T1000 (cell line): ENCODE measurements at places on chromosomes 1 and 21.

DNA sequence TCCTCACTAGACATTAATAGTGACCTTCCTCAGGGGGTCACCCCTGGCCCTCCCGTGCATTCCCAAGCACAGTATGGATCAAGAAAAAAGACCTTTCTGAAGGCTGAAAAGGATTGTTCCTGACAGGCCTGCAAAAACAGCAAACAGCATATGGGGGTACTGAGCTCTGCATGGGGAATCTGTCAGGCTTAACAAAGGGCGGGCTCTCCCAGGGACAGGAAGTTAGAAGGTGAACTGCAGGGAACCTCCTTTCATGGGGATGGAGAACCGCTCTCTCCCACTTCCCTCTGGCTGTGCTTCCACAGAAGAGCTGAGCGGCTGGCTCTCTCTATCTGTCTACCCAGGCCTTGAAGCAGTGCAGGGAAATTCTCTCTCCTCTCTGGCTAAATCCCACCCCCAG is 91.7 kb downstream of the DTL start:
- no peak for DNase-seq

DNA sequence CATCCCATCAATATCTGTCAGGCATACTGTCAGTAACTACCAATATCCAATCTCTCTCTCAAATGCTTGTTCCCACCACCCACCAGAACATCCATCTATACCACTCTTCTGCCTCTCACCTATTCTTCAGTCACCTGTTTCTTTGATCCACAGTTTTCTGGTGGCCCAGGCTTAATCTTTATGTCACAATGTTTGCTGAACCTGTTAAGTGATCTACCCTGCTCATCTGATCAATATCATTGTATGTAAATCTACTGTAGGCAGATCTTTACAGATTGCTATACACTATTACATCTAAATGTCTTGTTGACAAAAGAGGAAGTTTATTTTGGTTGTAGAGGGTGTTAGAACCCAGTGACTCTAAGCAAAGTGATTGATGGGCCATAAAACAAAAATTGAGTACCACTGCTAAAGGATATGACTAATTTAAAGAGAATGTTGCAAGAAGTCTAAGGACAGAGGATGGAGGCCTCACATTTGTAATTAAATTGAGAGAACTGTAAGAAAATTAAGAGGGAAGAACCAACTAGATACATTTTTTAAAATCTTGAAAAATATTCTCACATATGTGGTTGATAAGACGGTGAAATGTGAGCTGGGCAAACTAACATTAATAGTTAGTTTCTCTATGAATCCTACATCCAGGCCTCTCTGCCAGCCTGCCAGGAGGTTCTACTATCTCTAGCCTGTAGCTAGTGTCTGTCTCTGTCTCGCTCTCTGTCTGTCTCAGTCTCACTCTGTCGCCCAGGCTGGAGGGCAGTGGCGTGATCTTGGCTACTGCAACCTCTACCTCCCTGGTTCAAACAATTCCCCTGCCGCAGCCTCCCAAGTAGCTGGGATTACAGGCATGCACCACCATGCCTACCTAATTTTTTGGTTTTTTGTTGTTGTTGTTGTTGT is 34.1 kb downstream of the EGLN1 start:
- DNase-seq: no peak

GRCh38 chr1:170959385-170959784 is 24.1 kb downstream of the MROH9 start:
- no peak for DNase-seq

DNA sequence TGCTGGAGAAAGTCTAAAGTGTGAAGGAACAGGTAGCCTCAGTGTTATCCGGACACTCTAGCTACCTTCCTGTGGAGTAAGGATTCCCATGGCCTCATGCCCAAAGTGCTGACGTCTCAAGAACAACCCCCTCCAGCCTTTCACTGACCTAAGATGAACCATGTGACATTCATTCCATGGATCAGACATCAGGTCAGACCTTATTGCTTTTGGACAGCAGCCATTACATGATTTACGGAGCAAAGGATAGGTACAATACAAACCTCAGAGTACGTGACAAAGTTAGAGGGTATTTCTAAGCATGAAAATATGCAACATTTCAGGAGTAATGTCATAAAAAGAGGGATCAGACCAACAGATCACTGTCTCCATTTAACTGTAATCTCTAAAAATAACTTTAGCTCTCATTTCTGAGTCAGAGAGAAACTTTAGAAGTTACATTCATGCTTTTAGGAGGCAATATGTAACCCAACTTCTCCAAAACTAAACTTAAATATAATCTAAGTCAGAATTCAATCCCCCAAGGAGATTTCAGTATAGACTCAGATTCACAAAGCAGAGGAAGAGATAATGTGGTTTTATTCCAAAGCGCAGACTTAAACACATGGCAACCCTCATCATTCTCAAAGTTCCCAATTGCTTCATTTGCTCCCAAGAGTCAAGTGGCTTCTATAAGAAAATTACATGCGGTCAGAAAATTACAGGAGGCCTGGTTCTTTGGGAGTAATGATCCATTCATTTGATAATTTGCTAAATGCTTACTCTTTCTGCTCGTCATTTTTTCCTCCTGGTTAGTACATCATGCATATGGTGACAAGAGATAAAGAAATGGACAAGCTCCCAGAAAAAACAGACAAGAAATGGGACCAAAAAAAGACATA is 280.4 kb downstream of the SETD4 start:
- peak; percentile 65 for DNase-seq

DNA sequence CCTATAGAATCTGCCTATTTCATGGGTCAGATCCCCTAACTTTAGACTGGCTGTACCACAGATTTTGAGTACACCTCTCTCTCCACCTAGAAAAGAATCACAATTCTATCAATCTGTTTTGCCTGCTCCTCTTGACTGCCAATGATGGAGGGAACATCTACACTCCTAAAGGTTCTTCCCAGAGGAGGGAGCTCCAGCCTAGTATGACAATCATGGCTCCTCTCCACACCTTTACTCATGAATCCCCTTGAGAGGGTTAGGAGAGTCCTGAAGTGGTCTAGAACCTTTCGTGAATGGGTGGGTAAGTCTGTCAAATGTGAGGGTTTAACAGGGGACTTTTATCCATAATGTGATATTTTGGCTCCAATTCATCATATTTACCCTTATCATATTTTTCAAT is 48.0 kb downstream of the DNAI4 start:
- DNase-seq: no peak

DNA sequence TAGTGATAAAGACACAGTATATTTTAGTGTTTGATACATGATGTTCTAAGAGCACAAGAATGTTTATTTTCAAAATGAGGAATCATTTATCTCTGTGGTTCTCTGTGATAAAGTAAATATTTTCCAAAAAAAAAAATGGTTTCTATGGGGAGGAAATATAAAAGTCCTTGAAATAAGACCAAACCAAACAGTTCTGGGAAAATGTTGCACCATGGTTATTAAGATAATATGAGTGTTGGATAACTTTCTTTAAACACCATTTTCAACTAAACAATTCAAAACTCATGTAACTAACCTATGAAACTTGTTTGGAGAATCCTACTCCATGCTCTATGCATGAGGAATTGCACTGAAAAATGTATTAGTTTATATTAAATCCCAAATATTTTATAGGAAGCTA is 184.6 kb downstream of the KCNT2 start:
- no peak for DNase-seq

GRCh38 chr21:45572783-45573451 is 30.7 kb upstream of the SLC19A1 start:
- DNase-seq: no peak

- no peak for DNase-seq
Observed at GRCh38 chr1:84385347-84385746, 12.9 kb upstream of the DNASE2B start.

DNA sequence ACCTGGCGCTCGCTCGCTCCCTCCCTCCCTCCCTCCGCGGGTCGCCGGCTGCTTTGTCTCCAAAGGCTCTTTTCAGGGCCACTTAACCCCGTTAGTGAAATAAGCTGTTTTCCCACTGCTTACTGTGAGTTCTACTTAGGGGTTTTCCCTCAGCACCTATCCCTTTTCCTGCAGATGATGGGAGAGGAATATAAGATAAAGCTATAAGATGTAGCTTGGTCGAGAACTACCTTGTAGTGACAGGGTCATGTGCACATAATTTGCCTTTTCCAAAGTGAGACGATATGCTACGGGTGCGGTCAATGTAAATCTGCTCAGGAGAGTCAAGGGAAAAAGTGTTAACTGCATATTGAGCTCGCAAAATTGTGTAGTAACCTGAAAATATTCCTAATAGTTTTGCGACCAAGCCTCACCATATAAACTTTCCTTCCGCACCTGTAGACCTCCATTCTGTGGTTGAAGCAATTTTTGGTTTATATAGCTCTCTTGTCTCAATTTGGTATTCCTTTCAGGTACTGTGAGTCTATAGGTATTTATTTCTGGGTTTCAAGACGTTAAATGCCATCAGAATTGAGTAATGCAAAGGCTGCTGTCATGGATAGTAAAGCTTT is 55.8 kb upstream of the BOLA1 start:
- DNase-seq: no peak

DNA sequence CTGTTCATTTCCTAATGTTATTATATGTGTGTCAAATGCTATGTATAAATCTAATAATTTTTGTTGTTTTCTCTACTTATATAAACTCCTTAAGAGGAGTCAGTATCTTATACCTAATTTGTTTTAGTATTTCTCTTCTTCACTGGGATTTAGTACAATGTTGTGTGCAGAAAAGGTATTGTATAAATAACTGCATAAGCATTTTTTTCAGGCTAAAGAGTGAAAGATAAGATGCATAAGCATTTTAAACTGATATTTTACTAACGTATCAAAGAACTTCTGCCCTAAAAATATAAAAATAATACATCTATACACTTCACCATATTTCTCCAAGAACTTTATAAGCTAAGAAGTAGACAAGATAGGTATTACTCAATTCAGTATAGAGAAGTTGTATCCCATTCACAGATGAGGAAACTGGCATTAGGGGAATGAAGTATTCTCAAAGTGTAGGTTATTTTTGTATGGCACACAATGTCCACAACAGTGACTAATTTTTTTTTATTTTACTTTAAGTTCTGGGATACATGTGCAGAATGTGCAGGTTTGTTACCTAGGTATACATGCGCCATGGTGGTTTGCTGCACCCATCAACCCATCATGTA is 59.3 kb downstream of the NUP210L start:
- no peak for DNase-seq

GRCh38 chr1:234168061-234168724 is 205.1 kb upstream of the COA6 start:
- no peak for DNase-seq

GRCh38 chr1:231808990-231809389 is 182.4 kb downstream of the DISC1 start:
- DNase-seq: peak; percentile 45

GRCh38 chr21:22352088-22352487 is 1353.9 kb downstream of the NCAM2 start:
- no peak for DNase-seq

DNA sequence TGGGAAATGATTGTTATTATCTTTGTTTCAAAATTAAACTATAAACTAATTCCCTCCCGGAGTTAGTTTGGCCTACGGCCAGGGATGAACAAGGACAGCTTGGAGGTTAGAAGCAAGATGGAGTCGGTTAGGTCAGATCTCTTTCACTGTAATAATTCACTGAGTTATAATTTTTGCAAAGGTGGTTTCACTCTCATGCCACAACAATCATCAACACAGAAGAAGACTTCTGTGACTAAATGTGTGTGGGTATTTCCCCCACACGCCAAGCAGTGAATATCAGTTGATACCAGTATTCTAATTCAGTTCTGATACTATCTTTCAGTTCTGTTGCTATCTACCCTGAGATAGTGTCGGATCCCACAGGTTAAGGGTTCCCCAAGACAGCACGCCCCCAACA is 215.1 kb downstream of the S1PR1 start:
- DNase-seq: no peak

DNA sequence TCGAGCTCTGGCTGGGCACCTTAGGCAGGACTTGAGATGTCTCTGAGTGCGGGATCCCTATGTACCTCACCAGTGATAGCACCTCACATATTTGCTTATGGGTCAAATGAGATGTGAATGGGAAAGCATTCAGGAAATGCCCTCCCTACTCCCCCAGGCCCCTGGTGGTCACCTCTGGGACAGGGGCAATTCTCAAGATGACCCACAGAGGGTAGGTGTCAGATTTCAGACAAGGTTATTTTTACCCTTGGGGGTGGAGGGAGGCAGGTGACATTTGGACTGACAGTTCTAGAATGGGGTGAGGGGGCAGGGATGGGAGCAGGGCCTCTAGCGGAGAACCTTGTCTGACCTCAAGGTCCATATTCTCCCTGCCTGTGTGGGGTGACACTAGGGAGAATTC is 27.1 kb downstream of the ACOT11 start:
- DNase-seq: no peak

DNA sequence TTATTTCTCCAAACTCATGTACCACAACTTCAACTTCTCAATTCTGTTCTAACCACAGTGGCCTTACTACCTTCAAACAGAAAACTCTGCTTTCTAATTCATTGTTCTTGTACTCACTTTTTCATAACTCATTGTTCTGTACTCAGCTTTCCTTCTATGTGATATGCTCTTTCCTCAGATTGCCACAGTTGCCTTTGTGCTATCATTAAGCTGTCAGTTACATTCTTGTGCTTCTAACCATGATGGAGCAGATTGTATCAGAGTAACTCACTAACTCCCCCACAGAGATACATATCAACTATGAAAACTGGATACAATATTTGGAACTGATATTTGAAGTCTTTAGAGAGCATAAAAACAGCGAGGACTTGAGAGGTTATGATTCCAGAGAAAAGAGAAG is 1213.7 kb downstream of the KCNT2 start:
- DNase-seq: no peak
